Renal cortical epithelial cell (primary cell): ENCODE measurements at places on chromosomes 5 and 9. TPM values are rescaled to one million over a fixed set of nuclear protein-coding genes. Genes with fewer than 3 reads are reported as not detected.

DNA sequence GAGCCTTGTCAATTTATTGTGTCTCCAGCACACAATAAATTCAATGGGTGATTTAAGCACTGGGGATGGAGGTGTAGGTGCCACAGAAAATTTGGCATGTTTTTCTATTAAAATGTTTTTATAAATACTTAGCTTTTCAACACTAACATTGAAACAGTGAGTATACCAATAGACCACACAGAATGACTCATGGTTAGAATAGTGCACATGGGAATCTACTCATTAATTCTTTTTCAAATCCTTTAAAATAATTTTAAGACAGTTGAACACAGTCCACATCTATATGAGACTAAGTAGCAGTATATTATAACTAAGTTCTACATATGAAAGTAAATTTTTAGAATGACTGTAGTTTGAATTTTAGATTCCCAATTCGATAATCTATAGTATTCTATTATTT is 67.1 kb downstream of the LNPEP start:
- no peak for DNase-seq

GRCh38 chr9:22116758-22117157 is 107.7 kb upstream of the CDKN2B start:
- DNase-seq = no peak

DNA sequence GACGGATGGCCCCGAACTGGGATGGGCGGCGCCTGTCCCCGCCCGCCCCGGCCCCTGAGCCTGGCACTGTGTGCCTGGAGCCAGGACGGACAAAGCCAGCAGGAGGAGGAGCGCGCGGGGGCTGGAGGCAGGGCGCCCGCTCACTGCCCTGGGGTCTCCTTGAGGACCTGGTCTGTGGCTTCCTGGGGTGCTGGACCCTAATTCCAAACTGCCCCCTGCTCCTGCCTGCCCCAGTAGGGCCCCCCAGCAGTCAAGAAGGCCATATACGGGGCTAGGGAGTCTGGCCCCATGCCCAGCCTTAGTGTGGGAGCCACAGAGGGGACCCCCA is 29.2 kb upstream of the RXRA start:
- no peak for DNase-seq

GRCh38 chr9:95009459-95009858 is 283.0 kb downstream of the AOPEP start:
- DNase-seq = peak; percentile 89

DNA sequence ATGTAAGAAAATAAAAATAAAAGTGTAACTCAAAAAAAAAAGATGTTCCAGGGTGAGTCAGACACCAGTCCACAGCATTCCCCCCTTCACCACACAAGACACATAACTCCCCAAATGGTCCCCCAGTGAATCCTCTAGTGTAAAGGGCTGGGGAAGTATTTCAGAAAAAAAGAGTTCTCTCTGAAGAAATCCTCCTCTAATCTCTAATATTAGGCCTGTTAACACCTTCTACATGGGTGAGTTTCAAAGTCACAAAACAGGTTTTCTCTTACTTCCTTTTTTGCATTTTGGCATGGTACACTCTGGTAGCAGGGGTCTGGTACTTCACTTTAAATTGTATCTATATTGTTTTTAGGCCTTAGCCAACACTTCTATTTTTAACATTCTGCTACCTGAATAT is 28.2 kb downstream of the RNF145 start:
- no peak for DNase-seq

- peak; percentile 87 for DNase-seq
These were observed 14.7 kb upstream of the CCIN start for GRCh38 chr9:36154331-36154952.

DNA sequence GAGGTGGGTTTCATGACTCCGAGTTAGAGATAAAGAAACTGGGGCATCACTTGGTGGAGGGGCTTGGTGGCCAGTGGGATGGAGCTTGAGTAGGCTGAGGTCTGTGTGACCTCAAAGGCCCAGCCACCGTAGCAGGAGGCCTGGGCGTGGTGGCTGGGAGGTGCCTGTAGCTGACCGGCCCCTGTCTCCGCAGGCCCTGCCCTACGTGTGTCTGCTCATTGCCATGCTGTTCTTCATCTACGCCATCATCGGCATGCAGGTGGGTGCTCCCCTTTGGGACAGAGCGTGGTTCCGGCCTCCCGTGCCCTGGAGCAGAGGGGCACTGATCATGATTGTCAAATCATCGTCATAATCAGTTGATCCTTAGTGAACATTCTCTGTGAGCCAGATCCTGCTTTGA is 196.2 kb downstream of the CACNA1B start:
- DNase-seq = no peak

GRCh38 chr9:134296301-134297082 is 29.8 kb upstream of the RXRA start:
- no peak for DNase-seq

DNA sequence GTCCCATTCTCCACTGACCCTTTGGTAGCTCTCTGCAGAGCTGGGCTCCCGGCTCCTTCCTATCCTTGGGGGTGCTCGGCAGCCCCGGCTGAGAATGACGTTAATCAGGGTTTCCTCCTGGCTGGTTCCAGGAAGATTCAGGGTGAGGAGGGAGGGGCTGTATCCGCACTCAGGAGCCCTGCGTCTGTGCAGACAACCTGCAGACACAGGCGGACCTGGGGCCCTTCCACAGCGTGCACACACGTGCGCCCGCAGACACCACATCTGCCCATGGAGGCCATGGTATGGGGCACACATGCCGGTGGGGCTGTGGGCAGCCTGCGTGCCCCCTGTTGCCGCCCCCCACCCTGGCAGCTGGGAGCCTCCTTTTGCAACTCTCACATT is 66.6 kb upstream of the RNU6ATAC start:
- DNase-seq = no peak

DNA sequence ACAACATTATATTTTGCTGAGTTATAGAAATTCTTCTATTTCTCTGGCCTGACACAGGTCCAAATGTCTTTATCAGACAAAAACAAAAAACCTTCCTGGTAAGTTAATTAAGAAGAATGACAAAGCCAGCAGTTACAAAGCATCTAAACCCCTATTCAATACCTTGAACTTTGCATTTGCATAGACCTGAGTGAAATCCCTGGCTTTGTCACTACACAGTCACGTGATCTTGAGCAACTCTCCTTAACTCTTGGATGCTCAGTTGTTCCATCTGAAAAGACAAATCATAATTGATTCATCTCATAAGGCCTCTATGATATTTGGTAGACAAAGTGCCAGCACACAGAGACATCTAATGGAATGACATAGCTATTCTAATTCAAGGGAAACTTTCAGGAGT is 166.6 kb upstream of the PPP1R2B start:
- no peak for DNase-seq

GRCh38 chr9:2174306-2174705 is 159.2 kb downstream of the SMARCA2 start:
- DNase-seq = no peak

DNA sequence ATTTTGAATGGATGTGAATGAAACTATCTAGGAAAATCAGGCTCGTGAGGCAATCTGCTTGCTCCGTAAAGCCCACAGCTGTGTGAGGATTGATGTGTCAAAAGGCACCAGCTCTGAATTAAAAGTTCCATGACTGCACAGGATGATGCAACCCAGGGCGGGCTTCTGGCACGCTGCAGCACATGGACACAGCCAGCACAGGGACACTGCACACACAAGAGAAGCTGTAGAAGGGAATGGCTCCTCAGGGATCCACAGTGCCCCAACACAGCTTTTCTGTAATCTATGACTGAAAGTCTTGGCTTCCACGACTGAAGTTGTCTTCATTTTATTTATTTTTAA is 151.0 kb downstream of the GCNT1 start:
- DNase-seq = no peak

GRCh38 chr5:111072949-111073682 is 1.6 kb downstream of the TSLP start:
- DNase-seq = no peak

DNA sequence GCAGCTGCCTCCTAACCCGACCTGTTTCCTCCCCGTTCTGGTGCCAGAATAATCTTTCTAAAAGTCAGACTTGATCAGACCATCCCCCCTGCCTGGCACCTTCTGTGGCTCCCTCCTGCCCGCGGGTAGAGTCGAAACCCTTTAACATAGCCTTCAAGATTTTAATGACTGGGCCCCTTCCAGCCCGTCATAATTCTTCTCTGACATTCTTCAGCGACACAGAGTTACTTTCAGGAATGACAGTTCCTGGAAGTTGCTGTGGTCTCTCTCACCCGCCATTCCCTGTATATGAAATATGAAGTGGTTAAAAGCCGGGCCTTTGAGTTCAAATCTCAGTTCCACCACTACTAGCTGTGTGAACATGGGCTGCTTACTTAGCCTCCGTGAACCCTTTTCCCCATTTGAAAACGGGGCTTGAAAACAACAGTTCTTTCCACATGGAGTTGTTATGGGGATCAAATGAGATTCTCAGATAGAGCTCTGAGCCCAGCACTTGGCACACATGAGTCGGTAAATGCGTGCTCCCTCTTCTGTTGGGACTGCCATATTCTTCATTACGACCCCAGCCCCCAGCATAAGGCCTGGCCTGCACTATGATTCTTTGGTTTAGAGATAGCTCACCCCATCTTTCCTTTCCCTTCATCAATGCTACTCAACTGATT is 737 bp downstream of the NANS start:
- DNase-seq = no peak

The PAEP gene
- not detected in 2 replicates for total RNA-seq

The TAF11L3 gene
- not detected in 2 replicates for total RNA-seq

The IQGAP2 gene
- under 0.01 and 0.30 TPM in 2 replicates for total RNA-seq

The IRX1 gene
- total RNA-seq = 3.3 and 11.7 TPM in 2 replicates

The SPINK4 gene
- not detected in 2 replicates for total RNA-seq

The LRRC14B gene
- not detected in 2 replicates for total RNA-seq

The IFNA17 gene
- not detected in 2 replicates for total RNA-seq

The IFNA21 gene
- not detected in 2 replicates for total RNA-seq

The C9orf50 gene
- total RNA-seq = 0.05 TPM in 1 of 2 replicates, not detected in the other

The BTNL8 gene
- total RNA-seq = 0.35 TPM in 1 of 2 replicates, not detected in the other

The LVRN gene
- total RNA-seq = 0.30 TPM in 1 of 2 replicates, not detected in the other
